ENCODE measurements at places on chromosomes 16 and 17. TPM values are rescaled to one million over a fixed set of nuclear protein-coding genes. Genes with fewer than 3 reads are reported as not detected.
A peak's percentile ranks its signal among the peaks of the same experiment; 100 is the strongest.

TP53TG3D gene
- polyA plus RNA-seq: 0.13 TPM

TMEM208 gene
- 74.7 TPM for polyA plus RNA-seq

RNF112 gene
- 4.4 TPM for polyA plus RNA-seq

BRICD5 gene
- 31.7 TPM for polyA plus RNA-seq

ADAM11 gene
- 13.0 TPM for polyA plus RNA-seq

DNAH3 gene
- not detected for polyA plus RNA-seq

QPRT gene
- 13.8 TPM for polyA plus RNA-seq

MPV17L gene
- 6.7 TPM for polyA plus RNA-seq

RAMP2 gene
- polyA plus RNA-seq: 105 TPM

AOC2 gene
- 0.54 TPM for polyA plus RNA-seq

MAF gene
- polyA plus RNA-seq: 2.8 TPM

TSPOAP1 gene
- 35.6 TPM for polyA plus RNA-seq

DDX28 gene
- 5.3 TPM for polyA plus RNA-seq

AIPL1 gene
- not detected for polyA plus RNA-seq

TEKT5 gene
- not detected for polyA plus RNA-seq

CDH13 gene
- polyA plus RNA-seq: 15.5 TPM

CCL4L2 gene
- polyA plus RNA-seq: not detected

NDRG4 gene
- 286 TPM for polyA plus RNA-seq

CCL17 gene
- not detected for polyA plus RNA-seq

SSTR5 gene
- 1.4 TPM for polyA plus RNA-seq

DNA sequence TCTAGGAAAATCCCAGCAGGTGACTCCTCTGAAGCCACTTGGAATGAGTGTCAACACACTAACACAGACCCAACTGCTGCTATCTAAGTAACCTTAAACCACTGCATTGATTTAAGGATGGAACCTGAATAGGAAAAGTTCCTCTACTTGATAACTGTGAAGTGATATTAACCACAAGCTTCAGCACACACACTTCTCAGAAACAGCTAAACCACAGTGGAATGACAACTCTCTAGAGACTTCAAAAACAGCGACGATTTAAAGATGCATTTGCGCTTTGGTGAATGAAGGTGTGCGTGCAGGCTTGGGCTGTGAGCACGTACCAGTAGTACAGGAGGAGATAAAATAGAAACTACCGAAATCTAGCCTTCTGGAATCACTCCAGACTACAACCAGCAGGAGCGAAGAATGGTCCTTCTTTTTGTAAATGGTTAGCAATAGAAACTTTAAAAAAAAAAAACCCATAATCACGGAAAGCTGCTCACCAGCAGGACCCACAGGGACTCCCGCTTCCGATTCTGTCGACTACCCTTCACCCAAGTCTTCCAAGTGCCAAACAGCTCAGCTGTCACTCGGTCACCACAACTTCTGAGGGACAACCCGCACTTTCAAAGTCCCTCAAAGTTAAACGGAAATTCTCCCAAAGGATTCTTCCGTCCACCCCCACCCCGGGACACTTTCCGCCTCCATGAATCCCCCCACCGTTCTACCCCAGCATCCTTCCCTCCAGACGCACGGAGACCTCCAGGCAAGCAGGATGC lies 137.7 kb upstream of the CORO6 start:
- DNase-seq: no peak

- DNase-seq: peak; percentile 90
Observed at GRCh38 chr17:40499551-40500189, 1.8 kb downstream of the TNS4 start.

- DNase-seq: no peak
Observed at GRCh38 chr17:68029512-68030215, 5.9 kb upstream of the KPNA2 start.

DNA sequence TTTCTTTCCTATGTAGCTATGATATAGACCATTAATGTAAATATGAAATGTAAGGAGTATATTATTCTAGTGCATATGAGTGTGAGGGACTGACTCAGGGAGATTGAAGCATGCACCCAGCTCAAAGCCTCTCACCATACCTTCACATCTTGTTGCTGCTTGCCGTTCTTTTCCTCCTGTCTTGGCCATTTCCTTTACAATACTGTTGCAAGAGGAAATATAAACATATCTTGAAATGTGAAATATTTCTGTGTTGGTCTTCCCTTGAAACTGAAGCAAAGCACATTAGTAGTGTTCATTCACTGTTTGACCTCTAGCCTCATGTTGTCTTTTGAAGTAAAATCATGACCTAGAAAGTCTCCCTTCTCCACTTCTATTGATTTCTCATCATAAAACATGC lies 46.6 kb downstream of the PHKB start:
- no peak for DNase-seq

- no peak for DNase-seq
Observed at GRCh38 chr16:85557083-85557970, 55.8 kb upstream of the GSE1 start.

- DNase-seq: no peak
Observed at GRCh38 chr17:71632328-71632727, 488.5 kb upstream of the SOX9 start.

- DNase-seq: no peak
Observed at GRCh38 chr17:44321246-44322120, 3.1 kb downstream of the SLC25A39 start.

DNA sequence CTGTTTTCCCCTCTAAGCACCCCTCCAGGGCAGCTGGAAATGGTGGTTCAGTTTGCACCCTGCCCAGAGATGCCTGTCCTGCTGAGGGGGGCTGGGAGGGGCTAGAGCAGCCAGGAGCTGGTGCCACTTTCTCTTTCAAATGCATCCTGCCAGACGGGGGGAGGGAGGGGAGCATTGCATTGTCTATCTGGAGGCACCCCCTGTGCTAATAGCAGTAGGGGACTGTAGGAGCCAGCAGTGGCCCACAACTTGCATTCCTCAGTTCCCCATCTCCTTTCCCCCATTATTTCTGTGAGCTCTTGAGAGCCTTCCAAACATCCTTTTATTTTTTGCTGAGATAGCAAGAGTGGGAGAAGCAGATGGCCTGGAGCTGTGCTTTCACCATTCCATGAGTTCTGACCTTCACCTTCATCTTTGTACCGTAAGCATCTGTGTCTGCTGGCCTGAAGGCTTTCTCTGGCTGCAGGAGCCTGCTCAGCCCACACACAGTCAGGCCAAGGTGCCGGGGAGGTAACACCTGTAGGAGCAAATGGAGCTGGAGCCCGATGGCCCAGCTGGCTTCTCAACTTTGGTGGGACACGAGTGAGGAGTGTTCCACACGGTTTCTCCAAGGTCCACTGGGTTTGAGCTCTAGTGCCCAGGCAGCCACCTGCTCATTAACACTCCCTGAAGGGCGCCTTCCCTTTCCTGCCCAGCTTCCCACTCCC lies 5.2 kb downstream of the WFDC1 start:
- no peak for DNase-seq

GRCh38 chr17:2853283-2854142 lies 57.3 kb downstream of the RAP1GAP2 start:
- peak; percentile 68 for DNase-seq

GRCh38 chr16:12339686-12340085 lies 363.2 kb downstream of the SNX29 start:
- no peak for DNase-seq

DNA sequence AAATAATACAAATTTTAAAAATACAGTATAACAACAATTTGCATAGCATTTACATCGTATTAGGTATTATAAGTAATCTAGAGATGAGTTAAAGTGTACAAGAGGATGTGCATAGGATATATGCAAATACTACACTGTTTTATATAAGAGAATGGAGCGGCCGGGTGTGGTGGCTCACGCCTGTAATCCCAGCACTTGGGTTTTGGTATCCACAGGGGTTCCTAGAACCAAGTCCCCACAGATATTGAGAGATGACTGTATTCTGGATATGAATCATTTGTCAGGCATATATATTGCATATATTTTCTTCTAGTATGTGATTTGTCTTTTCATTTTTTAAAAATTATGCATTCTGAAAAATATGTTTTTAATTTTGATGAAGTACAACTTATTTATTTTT lies 77.5 kb upstream of the MSI2 start:
- DNase-seq: no peak

DNA sequence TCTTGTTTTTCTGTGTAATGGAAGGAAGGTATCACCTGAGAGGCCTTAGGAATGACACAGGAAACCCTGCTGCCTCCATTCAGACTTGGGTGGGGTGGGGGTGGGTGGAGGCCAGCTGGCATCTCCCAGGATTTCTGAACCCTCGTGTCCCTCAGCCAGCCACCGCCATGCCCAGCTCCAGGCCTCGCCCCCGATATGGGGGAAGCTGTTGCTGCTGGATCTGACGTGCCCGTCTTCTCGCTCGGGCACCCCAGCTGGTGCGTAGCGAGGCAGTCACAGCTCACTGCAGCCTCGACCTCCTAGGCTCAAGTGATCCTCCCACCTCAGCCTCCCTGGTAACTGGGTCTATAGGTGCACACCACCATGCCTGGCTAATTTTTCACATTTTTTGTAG lies 220.0 kb upstream of the CHMP6 start:
- no peak for DNase-seq

DNA sequence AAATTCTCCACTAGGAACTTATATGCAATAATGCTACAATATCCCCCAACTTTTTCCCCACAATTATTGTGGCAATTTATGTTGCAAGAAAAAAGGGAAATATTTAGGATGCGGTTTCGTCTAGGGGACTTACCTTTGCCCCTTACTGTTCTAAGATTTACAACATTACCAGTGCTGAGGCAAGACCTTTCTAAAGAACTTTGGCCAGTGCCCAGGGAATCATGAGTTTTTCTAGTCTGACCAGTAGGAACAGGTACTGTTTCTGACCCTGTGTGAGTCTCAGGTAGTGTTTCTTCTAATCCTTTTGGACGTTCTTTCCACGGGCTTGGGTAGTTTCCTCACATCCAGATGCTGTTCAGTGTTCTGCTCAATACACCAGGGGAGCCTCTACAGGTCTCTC lies 373.7 kb downstream of the HAPSTR1 start:
- no peak for DNase-seq

- no peak for DNase-seq
Observed at GRCh38 chr17:58377661-58378060, 25.7 kb upstream of the SUPT4H1 start.

DNA sequence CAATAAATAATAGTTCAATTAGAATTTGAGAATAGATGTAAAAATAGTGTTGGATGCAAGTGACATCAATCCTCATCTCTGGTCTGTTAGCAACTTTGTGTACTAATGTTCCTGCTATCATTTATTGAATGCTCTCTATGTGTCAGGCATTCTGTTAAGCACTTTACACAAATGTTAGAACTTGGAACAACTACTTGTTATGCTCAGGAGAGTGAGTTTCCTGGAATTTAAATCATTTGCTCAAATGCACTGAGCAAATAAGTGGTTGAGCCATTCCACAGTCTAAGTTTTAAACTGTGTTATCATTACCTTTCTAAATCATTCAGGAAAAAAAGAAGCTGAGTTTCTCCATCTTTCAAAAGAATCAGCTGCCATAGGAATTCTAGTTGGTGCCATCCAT lies 1327.3 kb upstream of the GOT2 start:
- DNase-seq: no peak

- DNase-seq: no peak
Observed at GRCh38 chr16:35745821-35746248, 2286.4 kb downstream of the TP53TG3F start.

DNA sequence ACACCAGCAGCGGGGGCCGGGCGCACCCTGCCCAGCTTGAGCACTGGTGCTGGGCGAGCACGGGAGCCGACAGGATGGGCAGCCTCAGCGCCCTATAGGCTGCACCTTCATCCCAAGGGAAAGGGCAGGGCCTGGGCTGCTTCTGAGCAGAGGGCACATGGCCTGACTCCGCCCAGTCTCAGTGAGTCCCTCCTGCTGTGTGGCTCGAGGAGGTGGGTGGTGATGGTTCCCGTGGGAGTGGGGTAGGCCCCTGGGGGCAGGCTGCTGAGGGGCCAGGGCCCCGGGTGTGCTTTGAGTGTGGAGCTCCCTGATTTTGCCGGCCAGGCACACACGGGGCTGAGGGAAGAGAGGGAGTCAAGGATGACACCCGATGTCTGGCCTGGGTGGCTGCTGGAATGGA lies 37.9 kb downstream of the TSC2 start:
- no peak for DNase-seq

GRCh38 chr16:87333101-87333500 lies 15.9 kb upstream of the C16orf95 start:
- DNase-seq: no peak

GRCh38 chr17:65799454-65799853 lies 238.0 kb upstream of the AXIN2 start:
- no peak for DNase-seq

- no peak for DNase-seq
Observed at GRCh38 chr16:66598111-66598510, 6.4 kb upstream of the CMTM3 start.

- DNase-seq: no peak
Observed at GRCh38 chr17:80793851-80794267, 197.8 kb upstream of the CHMP6 start.

DNA sequence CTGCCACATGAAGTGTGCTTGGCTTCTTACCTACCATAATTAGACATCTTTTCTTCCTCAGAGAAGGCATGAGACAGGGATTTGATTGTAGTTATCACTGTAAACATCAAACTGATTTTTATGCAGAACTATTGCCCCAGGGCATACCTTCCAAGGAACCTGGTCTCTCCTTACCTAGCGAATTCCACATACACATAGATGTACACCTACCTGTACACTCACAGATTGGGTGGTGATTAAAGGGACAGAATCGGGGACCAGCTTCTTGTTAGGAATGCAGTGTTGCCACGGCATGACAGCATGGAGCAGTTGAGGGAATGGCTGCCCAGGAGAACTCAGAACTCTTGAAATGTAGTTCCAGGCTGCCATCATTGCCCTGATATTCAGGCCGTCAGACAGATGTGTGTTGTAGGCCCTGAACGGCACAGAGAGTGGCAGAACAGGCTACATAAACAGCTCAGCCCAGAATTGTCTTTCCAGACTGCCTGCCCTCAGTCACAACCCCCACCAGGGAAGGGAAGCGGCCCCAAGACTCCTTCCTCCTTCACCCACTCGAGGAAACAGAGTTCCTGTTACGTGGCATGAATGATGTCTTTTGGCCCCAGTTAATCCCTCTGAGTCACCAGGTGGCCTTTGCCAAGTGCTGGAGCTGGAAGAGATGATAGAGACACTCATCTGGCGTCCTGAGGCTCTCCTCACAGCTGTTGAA lies 17.8 kb upstream of the NAGLU start:
- DNase-seq: peak; percentile 64

- no peak for DNase-seq
Observed at GRCh38 chr16:56886296-56886695, 21.3 kb downstream of the SLC12A3 start.

GRCh38 chr17:14198013-14198412 lies 38.6 kb downstream of the CDRT15 start:
- peak; percentile 46 for DNase-seq

- no peak for DNase-seq
Observed at GRCh38 chr16:797120-797420, 3.5 kb downstream of the GNG13 start.

Data from heart right ventricle (tissue), 16 donors.